ENCODE measurements at places on chromosomes 5 and 9.

- DNase-seq, result no peak
These were observed 149.0 kb downstream of the SSBP2 start for GRCh38 chr5:81601919-81602318.

GRCh38 chr9:17005056-17005823 lies 129.6 kb upstream of the CNTLN start:
- DNase-seq, result no peak

- no peak for DNase-seq
These were observed 125.5 kb upstream of the RAI14 start for GRCh38 chr5:34530637-34531036.

DNA sequence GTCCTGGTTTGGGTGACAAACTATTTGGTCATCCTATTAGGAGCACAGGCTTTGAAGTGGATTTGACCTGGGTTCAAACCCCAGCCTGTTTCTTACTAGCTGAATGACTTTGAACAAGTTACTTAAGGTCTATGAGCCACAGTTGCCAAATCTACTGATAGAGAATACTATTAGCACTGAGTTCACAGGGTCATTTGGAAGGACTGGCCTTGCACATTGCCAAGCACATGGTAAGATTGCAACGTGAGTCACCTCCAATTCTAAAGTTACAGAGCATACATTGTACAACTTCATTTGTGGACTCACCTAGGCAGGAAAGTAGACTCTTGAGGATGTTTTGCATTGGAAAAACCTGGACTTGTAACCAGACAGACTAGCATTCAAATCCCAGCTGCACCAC lies 38.9 kb downstream of the MFAP3 start:
- no peak for DNase-seq

DNA sequence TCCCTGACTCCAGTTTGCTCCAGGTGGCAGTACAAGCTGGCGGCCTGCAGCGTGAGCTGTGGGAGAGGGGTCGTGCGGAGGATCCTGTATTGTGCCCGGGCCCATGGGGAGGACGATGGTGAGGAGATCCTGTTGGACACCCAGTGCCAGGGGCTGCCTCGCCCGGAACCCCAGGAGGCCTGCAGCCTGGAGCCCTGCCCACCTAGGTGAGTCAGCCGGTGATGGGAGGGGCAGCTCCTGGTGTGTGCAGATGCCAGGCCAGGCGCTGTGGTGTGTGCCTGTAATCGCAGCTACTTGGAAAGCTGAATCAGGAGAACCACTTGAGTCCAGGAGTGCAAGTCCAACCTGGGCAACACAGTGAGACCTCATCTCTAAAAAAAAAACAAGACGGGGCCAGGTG lies 10.0 kb upstream of the CACFD1 start:
- no peak for DNase-seq

- DNase-seq, result no peak
These were observed 27.5 kb downstream of the SREK1 start for GRCh38 chr5:66171349-66172344.
